ENCODE measurements at places on chromosomes 2 and 18.

- no peak for DNase-seq
These were observed 422.8 kb upstream of the HNRNPA3 start for GRCh38 chr2:176789751-176790150.

DNA sequence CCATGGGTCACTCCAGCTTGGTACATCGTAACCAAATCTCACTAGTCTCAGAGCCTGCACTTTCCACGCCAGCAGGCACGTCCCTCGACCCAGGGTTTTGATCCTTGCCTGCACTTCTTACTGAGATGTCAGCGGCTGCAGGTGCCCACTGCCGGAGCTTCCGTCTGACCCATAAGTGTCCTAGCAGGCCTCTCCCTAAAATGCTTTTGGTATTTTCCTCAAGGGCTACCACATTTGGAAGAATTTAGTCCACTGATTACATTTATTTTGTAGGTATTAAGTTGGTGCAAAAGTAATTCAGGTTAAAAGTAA, 175.0 kb upstream of the FBXO11 start:
- DNase-seq, result no peak

DNA sequence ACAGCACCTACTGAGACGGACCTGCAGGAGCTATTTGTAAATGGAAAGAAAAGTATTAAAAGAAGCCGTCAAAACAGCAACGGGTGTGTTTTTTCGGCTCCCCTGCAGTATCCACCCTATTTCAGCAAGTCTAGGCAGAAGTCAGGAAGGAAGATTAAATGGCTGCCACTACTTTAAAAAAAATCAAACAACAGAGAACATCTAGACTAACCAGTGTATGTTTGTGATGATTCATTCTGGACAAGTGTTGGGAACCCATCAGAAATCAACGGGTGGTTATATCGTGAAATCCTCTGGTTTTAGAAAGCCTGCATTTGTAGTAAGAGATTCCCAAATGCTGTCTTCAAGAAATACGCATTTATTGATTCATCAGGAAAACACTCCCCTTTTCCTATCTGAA, 9.0 kb downstream of the PMAIP1 start:
- no peak for DNase-seq

- DNase-seq, result no peak
These were observed 174.3 kb downstream of the FAM210A start for GRCh38 chr18:13551841-13552733.

GRCh38 chr18:13810950-13811485, 12.9 kb upstream of the MC5R start:
- DNase-seq, result no peak

GRCh38 chr2:8676191-8676920, 5.5 kb upstream of the ID2 start:
- DNase-seq, result no peak

GRCh38 chr2:111100087-111100764, 20.5 kb upstream of the BCL2L11 start:
- DNase-seq, result no peak

GRCh38 chr2:129483366-129483765, 496.1 kb upstream of the RAB6C start:
- DNase-seq, result no peak

- DNase-seq, result no peak
These were observed 339.9 kb upstream of the PKDCC start for GRCh38 chr2:41707790-41708451.

- DNase-seq, result no peak
These were observed 324.7 kb downstream of the LRP1B start for GRCh38 chr2:141806090-141806489.

- DNase-seq, result no peak
These were observed 169.8 kb upstream of the ERBB4 start for GRCh38 chr2:212708355-212708754.

- DNase-seq, result no peak
These were observed 132.0 kb upstream of the ZSWIM2 start for GRCh38 chr2:186980787-186981550.

- no peak for DNase-seq
These were observed 106.5 kb downstream of the SMAD7 start for GRCh38 chr18:48844271-48844670.

- DNase-seq, result no peak
These were observed 75.0 kb downstream of the CD226 start for GRCh38 chr18:69872661-69873060.

DNA sequence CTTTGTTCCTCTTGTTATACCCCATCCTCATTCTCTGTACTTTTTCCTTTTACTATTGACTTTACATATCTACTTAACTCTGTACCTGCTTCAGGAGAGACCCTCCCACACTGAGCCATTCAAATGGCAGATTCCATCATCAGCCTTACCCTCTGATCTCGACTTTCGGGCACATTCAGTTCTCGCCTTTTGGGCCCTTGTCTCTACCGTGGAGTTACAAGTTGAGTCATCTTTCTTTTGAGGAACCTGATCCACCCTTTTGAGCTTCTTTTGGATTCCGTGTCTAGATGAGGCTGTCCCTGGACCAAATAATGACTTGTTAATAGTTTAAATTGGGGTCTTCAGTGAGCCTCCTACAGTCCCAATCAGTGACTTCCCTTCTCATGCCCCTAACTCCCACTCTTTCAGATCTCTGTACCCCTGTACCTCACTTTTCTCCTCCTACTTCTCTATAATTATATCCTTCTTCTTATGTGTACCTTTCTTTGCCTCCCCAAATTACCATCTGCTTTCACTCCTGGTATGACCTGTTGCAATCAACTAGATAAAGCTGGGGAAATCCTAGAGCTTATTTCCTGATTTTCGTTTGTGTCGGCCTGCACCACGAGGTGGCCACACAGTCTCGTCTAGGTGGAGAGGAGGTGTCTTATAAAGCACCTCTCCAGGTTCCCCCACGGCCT, 17.2 kb downstream of the SP110 start:
- no peak for DNase-seq

GRCh38 chr18:37259711-37260110, 305.9 kb downstream of the CELF4 start:
- no peak for DNase-seq

GRCh38 chr2:100317634-100318033, 4.7 kb downstream of the LONRF2 start:
- DNase-seq, result no peak

- no peak for DNase-seq
These were observed 105.0 kb upstream of the RBBP8 start for GRCh38 chr18:22828171-22828570.

GRCh38 chr2:217652761-217653639, 349.8 kb downstream of the TNS1 start:
- no peak for DNase-seq

Measured in NCI-H524 treated with DMSO at 0.1 percent for 48 hours (cell line).